Stimulated activated CD8-positive, alpha-beta memory T cell treated with anti-CD3 and anti-CD28 coated beads, Interleukin-15, amount 100 ng/mL, for 4 hours (primary cell): ENCODE measurements at places on chromosomes 2 and 18.

DNA sequence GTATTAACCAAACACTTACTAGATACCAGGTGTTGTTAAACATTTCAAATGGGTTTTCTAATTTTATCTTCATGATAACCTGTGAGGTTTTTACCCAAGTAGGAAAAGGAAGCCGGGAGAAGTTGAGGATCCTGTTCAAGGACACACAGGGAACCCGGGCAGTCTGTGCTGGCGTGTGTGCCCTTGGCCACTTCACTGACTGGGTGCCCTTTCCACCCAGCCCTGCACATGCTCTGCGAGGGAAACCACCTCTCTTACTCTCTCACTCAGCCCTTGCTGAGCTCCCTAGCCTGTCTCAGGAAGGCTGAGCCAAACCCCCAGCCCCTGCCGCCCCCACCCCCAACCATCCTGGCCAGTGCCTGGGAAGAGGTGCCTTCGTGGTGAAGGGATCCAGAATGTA lies 51.8 kb downstream of the TEX44 start:
- DNase-seq, result no peak

DNA sequence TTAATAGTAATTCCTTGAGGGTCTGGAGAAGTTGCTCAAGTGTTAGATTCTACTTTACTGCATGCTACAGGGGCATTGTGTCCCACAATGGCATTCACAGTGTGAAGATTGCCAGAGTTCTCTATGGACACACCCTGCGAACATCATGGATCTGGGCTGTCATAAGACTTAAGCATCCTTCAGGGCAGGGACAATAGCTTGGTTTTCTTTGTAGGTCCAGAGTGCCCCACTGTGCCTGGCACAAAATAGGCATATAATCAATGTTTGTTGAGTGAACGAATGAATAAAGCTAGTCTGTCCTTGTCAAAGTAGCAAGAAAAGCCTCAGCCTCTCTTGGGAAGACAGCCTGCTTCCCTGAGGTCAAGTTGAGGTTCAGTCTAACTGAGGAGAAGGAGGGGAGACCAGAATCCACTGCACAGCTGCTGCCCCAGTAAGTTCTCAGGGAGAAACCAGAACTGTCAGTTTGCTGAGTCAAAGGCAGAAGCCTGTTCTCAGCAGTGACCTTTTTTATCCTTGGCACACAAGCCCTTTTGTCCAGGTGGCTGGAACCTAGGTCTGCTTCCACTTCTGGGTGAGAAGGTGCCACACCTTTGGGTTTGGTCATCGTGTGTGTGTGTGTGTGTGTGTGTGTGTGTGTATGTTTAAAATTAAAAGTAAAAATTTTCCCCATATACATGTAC lies 15.0 kb downstream of the INPP4A start:
- no peak for DNase-seq

DNA sequence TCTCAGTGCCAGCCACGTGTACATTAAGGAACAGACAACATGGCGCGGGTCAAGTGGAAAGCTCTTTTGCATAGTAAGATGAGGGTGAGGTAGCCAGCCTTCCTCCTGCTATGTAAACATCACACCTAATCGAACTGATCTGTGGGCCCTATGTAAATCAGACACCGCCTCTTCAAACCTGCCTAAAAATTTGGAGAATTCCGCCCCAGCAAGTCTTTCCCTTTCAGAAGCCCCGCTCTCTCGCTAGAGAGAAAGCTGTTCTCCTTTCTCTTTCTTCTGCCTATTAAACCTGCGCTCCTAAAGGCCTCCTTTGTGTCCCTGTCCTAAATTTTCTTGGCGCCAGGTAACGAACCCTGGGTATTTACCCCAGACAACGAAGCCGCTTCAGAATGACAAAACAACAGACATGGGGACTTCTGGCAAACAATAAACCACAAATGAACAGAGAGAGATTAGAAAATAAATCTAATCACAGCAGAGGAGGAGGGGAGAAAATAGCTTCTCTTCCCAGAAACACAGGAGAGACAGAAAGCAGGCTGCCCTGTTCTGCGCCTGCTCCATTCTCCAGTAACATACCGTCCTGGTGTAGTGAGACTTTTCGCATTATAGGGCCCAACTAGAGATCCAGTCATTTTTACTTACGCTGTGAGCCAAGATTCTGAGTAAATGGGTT lies 31.9 kb upstream of the CYP1B1 start:
- DNase-seq, result no peak

GRCh38 chr2:110770959-110771431 lies 38.6 kb downstream of the ACOXL start:
- no peak for DNase-seq

DNA sequence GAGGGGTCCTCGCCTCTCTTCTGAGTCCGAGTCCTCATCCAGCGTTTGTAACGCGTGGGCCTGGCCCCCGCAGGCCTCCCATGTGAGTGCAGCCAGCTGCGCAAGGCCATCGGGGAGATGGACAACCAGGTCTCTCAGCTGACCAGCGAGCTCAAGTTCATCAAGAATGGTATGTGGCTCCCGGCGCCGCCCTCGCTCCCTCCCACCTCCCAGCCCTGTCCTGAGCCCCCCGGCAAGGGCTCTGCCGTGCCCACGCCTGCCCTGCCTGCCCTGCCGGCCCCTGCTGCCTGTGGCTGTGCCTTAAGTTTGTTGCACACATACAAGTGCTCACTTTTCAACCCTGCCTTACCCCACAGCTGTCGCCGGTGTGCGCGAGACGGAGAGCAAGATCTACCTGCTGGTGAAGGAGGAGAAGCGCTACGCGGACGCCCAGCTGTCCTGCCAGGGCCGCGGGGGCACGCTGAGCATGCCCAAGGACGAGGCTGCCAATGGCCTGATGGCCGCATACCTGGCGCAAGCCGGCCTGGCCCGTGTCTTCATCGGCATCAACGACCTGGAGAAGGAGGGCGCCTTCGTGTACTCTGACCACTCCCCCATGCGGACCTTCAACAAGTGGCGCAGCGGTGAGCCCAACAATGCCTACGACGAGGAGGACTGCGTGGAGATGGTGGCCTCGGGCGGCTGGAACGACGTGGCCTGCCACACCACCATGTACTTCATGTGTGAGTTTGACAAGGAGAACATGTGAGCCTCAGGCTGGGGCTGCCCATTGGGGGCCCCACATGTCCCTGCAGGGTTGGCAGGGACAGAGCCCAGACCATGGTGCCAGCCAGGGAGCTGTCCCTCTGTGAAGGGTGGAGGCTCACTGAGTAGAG lies 14.4 kb upstream of the ALLC start:
- DNase-seq, result no peak
